Epithelial cell of esophagus (primary cell): ENCODE measurements at places on chromosomes 6 and 20.
A peak's percentile ranks its signal among the peaks of the same experiment; 100 is the strongest.

- DNase-seq, result peak; percentile 73
Observed at GRCh38 chr20:40160097-40160550, 528.9 kb downstream of the MAFB start.

GRCh38 chr6:65064844-65065243 lies 642.2 kb downstream of the EYS start:
- peak; percentile 3 for DNase-seq

- DNase-seq, result no peak
Observed at GRCh38 chr20:21808863-21809664, 103.6 kb downstream of the PAX1 start.

DNA sequence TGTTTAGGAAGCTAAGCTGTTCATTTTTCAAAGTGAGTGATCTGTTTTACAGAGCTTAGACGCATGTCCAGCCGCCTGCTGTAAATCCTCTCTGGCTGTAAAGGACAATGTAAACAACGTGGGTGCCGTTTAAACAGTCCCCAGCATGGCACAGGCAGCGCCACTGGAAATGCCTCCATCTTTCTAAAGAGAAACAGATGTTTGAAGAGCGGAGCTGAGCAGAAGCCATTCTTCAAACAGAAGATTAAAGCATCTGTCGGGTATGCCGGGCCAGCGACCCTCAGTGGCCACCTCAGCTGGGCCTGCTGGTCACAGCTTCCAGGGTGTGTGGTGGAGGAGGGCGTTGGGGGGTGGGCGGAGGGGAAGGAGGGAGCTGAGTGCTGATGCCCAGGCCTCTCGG lies 138.6 kb downstream of the ERMARD start:
- DNase-seq, result no peak

DNA sequence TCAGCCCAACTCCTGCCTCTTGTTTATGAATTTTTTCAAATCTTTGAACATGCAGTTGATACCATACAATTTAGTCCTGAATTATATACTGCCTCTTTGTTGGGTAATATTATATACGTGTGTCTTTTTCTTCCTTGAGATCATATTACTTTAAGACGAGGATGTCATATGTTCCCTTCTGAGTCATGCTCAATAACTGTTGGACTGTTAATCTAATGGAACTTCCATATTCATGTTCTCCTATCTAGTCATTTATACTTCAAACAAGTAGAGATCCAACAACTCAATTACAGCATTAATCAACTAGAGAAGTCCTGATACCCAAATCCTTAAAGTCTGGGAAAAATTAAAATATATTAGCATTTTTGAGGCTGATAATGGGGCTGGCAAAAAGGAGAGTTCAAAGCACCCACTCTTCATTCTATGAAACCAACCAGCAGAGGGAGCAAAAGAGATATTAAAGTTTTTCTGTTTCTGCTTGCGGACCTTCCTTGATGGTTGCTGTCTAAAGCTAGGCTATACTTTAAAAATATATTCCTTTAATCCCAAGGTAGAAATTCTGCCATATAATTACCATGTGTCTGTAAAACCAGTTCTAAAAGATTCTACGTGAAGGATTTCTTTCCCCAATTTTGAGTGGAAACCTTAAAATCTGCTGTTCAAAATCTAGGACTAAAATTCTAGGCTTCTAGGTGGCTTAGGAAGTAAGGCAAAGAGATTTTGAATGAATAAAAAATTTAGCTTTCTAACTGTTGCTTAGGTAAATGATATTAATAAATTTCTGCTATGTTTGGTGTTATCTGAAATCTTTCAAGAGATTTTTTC lies 498.9 kb downstream of the BCKDHB start:
- DNase-seq, result peak; percentile 63

GRCh38 chr6:134678436-134678889 lies 271.4 kb downstream of the ALDH8A1 start:
- no peak for DNase-seq

GRCh38 chr6:114874410-114874809 lies 531.6 kb upstream of the HS3ST5 start:
- no peak for DNase-seq

DNA sequence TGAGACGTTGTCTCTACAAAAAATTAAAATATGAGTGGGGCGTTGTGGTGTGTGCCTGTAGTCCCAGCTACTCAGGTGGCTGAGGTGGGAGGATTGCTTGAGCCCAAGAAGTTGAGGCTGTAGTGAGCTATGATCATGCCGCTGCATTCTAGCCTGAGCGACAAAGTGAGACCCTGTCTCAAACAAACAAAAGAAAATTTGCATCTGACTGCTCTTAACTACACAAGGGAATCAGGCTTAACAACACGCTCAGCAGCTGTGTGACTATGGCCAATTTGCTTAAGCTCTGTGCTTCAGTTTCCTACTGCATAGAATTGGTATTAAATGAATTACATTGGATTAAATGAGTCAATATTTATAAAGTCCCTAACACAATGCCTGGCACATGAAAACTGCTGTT lies 24.3 kb upstream of the MRPS10 start:
- no peak for DNase-seq

- DNase-seq, result no peak
Observed at GRCh38 chr6:97291896-97292295, 8.9 kb upstream of the MMS22L start.
